ENCODE measurements at places on chromosomes 2 and 18.
A peak's percentile ranks its signal among the peaks of the same experiment; 100 is the strongest.

- DNase-seq, result no peak
Observed at GRCh38 chr2:149148194-149149006, 109.9 kb downstream of the LYPD6B start.

DNA sequence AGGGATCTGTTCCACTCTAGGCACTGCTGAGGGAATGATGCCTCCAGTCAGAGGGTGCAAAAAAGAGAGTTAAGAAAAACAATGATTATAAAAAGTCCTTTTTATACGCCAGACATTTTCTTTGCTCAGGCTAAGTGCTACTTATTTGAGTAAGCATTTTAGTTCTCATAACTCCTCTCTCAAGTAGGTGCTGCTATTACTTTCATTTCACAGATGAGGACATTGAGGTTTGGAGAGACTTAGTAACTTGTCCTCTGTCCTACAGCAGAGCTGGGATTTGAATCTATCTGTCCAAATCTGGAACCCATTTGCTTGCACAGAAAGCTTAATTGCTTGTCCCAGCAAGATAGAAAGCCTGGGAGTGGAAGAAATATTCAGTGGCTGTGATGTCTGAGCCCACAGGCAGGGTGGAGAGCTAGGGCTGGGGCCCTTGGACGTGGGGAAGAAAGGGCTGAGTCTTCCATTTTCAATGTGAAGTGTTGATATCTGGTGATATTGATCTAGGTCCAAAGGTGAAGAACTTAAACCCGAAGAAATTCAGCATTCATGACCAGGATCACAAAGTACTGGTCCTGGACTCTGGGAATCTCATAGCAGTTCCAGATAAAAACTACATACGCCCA is 5.8 kb downstream of the IL37 start:
- no peak for DNase-seq

DNA sequence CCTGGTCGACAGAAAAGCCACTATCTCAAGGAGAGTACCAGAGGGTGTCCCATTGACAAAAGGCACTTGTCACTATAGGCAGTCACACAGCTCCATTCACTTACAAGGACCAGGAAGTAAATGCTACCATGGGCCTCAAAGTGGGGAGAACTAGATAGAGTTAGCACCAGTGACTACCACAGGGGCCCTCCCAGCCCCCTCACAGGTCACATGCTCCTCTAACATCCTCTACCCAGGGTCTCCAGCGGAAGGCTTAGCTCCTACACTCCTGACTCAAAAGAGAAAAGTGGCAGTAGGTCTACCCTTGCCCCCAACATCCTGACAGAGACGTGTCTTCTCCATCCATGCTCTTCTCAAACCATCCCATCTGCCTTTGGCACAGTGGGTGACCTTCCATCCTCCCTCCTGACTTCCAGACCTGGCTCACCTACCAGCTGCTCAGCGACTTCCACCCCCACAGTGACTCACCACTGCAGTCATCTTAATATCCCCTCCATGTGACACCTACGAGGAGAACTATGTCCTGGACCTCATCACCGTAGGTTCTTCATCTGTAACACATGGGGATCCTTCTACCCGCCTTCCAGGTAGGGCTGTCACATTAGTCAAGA is 5.6 kb upstream of the DNMT3A start:
- DNase-seq, result no peak

- no peak for DNase-seq
Observed at GRCh38 chr2:207815254-207815653, 45.5 kb upstream of the FZD5 start.

GRCh38 chr2:18926631-18927524 is 337.5 kb upstream of the NT5C1B start:
- no peak for DNase-seq

- peak; percentile 49 for DNase-seq
Observed at GRCh38 chr2:177098001-177098613, 114.5 kb upstream of the HNRNPA3 start.

DNA sequence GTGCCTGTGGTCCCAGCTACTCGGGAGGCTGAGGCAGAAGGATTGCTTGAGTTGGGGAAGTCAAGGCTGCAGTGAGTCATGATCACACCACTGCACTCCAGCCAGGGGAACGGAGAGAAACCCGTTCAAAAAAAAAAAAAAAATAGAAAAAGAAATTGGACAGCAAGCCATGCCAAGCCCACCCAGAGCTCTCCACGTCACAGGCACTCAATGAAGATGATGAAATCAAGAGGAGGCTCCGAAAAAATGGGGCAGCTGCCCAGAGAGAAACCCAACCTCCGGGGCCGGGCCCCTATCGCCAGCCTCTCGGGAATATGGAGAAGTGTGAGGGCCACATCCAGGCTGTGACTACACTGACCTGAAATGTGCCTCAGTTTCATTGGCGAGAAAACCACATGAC is 40.0 kb downstream of the BIN1 start:
- no peak for DNase-seq

DNA sequence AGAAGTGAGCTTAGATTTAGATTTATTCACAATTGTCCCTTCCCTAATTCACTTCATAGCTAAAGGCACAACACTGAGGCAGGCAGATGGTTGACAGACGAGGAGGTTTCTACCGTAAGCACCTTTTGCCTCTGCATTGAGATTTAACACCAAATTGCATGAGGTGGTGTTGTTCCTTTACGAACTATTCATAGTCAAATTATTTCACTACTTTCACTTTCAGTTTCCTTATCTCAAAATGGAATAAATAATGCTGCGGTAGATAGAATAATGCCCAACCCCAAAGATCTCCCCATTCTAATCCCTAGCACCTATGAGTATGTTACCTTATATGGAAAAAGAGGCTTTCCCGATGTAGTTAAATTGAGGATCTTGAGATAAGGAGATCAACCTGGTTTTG is 58.9 kb upstream of the LINC00305 start:
- peak; percentile 27 for DNase-seq

DNA sequence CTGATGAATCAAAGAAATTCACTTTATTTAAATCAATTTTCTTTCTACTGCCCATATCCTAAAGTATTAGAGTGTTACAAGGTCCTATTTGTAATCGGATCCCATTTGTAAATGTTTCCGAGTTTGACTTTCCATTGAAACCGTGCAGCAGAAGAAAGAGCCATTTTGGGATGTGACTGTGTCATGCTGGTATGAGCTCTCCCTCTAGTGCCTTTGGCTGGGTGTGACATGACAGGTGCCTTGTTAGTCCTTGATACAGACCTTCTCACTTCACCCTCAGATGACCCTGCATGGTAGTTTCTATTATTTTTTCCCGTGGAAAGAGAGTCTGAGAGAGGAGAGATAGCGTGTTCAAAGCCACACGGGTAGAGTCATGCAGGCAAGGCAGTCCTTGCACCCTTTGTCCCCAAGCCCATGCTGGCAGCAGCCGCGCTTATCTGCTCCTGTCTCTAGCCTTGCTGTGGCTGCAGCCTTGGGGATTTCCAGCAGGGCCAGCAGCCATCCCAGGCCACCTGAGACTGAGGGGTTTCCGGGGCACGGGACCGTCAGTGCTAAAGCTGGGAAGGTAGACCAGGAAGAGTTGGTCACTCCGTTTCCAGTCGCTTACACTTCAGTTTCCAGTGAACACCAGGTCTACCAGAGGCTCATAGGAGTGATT is 21.4 kb downstream of the CHMP1B start:
- peak; percentile 57 for DNase-seq

- no peak for DNase-seq
Observed at GRCh38 chr2:173990970-173991819, 26.0 kb upstream of the SP3 start.

DNA sequence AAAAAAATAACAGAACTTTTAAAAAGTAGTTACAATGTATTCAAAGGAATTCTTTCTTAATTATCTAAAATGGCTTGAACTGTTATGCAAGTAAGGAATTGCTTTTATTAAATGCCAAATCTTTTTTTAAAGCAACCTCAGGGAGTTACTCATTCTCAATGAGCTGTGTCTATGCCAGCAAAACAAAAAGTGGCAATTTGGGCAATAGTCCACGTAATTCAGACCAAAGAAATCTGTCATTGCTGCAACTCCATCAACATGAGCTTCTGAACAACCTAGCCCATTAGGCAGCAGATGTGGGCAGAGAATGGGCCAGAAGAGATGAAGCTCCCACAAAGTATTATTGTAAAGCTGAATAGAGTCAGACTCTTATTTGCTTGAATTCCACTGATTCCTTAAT is 118.4 kb downstream of the ALK start:
- DNase-seq, result no peak

- no peak for DNase-seq
Observed at GRCh38 chr2:182652326-182652725, 63.7 kb upstream of the DNAJC10 start.

DNA sequence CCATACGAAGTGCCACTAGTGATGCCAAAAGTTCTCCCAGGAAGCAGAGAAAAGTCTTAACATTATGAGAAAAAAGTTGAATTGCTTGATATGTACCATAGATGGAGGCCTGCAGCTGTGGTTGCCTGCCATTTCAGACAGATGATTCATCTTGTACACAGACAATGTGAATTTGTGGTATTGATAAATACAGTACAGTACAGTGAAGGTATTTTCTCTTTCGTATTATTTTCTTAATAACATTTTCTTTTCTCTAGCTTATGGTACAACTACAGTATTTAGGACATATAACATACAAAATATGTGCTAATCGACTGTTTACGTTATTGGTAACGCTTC is 33.6 kb upstream of the VWC2L start:
- no peak for DNase-seq

- peak; percentile 10 for DNase-seq
Observed at GRCh38 chr2:28833740-28834470, 23.3 kb downstream of the SPDYA start.

- peak; percentile 3 for DNase-seq
Observed at GRCh38 chr2:130252880-130253645, 54.8 kb upstream of the TUBA3E start.

DNA sequence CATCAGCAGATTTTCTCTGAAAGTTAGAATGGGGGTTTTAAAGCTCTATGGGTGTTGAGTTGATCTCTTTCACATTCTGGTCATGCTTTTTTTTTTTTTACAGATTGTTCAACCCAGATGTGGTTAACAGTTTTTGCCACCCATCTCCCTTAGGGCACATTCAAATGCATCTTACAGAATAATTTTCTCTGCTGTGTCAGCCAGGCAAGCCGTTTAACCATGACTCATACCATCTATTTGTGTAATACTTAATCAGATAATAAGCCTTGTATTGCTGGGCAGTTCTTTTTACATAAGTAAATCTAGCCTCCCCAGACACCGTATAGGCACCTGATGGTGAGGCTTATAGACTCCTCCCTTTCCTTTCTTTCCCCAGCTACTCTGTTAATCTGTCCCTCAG is 62.0 kb downstream of the TGIF1 start:
- DNase-seq, result peak; percentile 96

- DNase-seq, result no peak
Observed at GRCh38 chr2:80028051-80028450, 276.5 kb downstream of the LRRTM1 start.

DNA sequence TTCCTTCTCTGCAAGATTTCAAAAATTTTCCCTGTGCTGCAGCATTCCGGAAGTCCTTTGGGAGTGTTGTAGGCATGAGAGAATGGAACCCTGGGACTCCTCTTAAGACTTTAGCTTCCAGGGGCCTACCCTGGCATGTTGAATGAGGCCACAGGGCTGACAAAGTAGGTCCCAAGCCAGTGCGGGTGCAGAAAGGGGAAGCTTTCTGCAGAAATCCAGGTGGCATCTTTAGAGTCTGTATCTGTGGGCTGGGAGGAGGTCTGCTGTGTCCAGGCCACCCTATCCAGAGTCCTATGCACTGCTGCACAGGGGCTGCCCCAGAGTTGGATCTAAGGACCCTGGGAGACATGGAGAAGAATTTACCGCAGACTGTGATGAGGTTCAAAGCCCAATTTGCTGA is 1.9 kb upstream of the SIX2 start:
- DNase-seq, result no peak

- DNase-seq, result peak; percentile 40
Observed at GRCh38 chr18:35289293-35289692, 736 bp downstream of the ZSCAN30 start.

DNA sequence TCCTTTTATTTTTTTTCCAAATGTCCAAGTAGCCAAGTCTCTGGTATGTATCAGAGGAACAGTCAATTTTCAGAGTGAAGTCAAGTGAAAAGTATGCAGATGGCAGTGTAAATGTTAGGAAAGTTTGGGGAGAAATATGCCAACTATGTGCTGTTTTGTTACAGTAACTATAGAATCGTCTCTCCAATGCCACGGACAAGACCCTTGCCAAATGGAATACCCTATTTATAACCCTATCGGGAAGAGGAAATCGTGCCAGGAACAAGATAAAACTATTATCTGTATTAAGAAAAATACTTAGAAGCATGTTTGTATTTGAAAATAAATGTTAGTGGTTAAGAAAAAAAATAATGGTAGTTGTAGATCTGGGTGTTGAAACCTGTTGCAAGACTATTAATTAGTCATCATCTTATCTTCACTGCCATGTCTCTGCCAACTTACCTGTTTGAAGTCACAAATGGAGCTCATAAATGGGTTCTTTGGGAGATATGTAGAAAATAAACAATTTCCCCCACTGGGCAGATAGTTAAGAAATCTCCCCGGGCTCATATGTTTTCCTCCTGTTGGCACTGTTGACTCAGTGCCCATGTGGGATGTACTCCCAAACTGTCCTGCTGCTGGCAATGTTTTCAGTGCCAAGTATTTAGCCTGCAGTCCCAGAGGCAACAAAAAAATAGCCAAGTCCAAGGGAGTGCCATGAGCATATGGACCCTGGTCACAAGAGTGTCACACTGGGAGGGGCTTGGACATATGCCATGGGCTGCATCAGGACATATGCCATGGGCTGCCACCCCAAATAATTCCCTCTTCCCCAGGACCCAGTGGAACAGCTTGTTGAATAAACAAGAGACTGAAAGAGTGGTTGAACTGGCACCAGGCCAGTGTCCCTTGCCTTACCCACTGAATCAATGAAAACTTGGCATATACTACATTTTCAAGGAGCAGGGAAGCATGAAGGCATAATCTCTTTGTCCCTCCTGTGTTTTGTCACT is 366.9 kb downstream of the OSR1 start:
- DNase-seq, result no peak

DNA sequence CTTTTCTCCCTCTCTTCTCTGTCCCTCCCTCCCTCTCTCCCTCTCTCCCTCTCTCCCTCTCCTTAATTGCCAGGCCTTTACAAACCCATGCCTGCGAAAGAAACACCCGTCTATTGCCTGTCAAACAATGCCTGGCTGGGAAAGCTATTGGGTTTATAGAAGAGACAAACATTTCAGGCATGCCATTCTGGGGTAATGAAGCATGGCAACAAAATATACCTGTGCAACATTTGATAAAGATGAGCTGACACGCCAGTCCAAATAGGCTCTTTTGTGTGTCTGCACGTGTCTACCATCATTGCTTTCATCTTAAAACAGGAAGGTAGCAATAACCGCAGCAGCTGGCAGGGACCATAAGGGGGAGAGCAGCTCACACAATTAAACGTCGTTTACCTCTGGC is 282.1 kb downstream of the ZNF516 start:
- peak; percentile 31 for DNase-seq

- peak; percentile 27 for DNase-seq
Observed at GRCh38 chr2:48080534-48081316, 174.4 kb upstream of the FBXO11 start.

DNA sequence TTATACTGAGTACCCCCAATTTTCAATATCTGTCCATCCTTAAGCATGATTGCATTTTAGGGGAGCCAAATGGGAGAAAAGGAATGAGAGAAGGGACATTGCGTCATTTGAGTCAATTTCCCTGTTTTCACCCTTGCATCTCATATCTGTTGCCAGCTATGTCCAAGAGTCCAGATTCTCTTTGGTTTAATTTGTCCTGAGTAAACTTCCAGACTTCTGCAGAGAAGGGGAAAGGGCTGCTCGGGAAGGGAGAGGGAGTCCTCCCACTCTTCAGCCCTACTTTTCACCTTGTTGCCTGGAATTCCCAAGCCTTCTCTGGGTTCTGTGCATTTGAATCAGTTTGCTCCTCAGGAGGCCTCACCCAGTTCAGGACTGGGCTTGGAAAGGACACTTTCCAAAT is 16.5 kb downstream of the GREB1 start:
- no peak for DNase-seq

Measured in hematopoietic multipotent progenitor cell treated with erythropoietin and hydrocortisone succinate and interleukin-3 and kit ligand, for 4 days (in vitro differentiated cells).